Progenitor cell of endocrine pancreas (in vitro differentiated cells): ENCODE measurements at places on chromosomes 1 and 21.

GRCh38 chr1:2089051-2089450 is 38.8 kb downstream of the PRKCZ start:
- DNase-seq, result no peak

GRCh38 chr1:107871687-107872395 is 93.1 kb downstream of the VAV3 start:
- DNase-seq, result no peak

- DNase-seq, result no peak
Measured at GRCh38 chr1:163347106-163347505, 25.4 kb downstream of the NUF2 start.

DNA sequence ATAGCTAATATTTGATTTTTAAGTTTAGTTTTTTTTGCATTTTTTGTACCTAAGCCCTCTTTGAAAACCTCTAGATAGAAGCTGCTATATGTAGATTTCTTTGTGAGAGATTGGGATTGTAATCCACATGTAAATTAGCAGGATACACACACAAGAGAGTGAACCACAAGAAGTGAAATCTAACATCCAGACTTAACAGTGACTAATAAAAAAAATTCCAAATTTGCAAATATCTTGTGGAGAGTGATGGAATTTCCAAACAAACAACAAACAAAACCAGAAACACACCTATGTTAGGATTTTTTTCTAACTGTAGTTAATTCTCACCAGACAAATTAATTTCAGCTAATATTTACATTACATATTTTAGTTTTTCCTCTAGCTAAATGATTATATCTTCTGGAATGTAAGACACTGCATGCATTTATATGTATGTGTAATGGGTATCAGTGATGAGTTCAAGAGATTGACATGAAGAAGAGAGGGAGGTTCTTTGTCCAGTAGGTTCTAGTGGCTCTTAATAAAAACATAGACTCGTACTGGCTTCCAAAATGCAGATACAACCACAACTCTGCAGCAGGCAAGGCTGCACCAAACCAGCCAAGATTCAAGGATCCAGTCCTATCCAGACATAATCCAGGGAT is 12.8 kb downstream of the CLDN17 start:
- DNase-seq, result no peak

GRCh38 chr1:212677136-212677535 is 22.5 kb downstream of the BATF3 start:
- no peak for DNase-seq

- no peak for DNase-seq
Measured at GRCh38 chr1:156238248-156238647, 3.7 kb upstream of the BGLAP start.

- DNase-seq, result no peak
Measured at GRCh38 chr1:9311479-9311878, 18.8 kb downstream of the SPSB1 start.
